ENCODE measurements at places on chromosomes 6 and 20. TPM values are rescaled to one million over a fixed set of nuclear protein-coding genes. Genes with fewer than 3 reads are reported as not detected.

Gene WASF1
- polyA plus RNA-seq = 1.2 TPM

Gene ZKSCAN8
- 3.3 TPM for polyA plus RNA-seq

Gene BTN2A1
- polyA plus RNA-seq = 13.1 TPM

Gene PDE7B
- 0.83 TPM for polyA plus RNA-seq

GRCh38 chr6:115667478-115668026, 393.1 kb downstream of the FRK start:
- no peak for DNase-seq

DNA sequence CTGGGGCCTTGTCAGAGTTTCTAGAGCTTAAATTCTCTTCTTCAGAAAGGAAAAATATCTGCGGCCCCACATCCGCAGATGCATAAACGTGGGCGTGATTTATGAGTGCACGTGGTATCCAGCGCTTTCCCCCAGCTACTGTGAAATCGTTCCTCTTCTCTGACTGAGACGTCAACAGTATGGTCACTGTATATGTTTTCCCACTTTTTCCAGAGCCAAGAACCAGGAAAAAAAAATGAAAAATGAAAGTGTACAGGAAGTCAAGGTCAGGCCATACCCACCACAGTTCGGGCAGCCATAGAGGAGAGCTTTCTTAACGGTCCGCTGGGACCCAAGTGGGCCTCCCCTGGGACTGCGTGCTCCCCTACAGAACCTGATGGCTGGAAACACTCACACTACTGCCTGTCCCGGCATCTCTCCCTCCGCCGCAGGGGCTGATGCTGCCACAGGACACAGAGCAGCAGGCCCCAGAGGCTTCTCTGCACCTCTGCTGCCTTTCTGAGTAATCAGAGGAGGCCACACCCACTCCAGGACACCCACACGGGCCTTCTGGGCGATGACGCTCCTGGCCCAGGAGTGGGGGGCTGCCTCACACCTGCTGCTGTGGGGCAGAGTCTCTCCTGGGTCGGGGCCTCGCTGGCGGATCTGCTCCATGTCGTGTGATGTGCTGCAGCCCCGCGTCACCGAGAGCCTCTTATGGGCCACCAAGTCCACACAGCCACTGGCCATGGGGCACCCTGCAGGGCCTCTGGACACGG, 16.4 kb upstream of the STX16 start:
- DNase-seq = peak; percentile 45

DNA sequence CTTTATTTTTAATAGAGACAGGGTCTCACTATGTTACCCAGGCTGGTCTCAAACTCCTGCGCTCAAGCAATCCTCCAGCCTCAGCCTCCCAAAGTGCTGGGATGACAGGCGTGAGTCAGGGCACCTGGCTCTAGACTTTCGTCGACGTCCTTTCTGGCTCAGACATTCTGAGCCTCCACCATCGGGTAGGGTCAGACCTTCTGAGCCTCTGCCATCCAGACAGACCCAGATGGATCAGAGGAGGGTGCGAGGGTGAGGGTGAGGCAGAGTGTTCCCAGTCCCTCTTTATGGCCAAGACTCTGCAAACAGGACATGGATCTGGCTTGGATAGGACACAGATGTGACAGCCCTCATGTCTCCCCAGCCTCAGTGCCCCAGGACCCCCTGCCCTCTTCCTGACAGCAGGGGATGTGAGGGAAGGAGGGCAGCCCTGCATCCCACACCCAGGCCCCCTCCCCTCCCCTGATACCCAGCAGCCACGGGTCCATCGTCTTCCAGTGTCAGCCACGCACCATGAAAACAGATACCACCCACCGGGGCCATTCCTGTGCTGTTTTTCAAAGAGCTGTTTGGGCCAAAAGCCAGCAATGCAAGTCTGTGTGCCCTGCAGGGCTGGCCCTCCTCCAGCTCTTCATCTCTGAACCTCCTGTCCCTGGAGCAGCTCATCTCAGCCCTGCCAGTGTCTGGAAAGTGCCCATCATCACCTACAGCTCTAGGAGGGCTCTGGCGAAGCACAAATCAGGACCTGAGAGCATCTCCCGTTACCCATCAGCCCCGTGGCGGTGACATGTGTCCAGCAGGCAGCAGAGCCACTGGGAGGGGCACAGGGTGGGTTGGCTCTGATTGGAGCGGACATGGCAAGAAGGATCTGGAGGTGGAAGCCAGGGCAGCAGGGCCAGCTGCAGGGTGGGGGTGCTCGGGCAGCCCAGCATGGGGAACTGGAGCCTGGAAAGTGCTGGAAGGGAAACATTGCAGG, 208.4 kb downstream of the PREX1 start:
- no peak for DNase-seq
